Mesenteric fat pad (tissue), 1 donor: ENCODE measurements at places on chromosomes 12 and 14. TPM values are rescaled to one million over a fixed set of nuclear protein-coding genes. Genes with fewer than 3 reads are reported as not detected.

Gene SLC5A8
- not detected for total RNA-seq

Gene ATP5F1B
- total RNA-seq, result 570 TPM

Gene KDM2B
- 17.2 TPM for total RNA-seq

GRCh38 chr14:50064993-50065392 is 51.4 kb downstream of the VCPKMT start:
- DNase-seq, result no peak

DNA sequence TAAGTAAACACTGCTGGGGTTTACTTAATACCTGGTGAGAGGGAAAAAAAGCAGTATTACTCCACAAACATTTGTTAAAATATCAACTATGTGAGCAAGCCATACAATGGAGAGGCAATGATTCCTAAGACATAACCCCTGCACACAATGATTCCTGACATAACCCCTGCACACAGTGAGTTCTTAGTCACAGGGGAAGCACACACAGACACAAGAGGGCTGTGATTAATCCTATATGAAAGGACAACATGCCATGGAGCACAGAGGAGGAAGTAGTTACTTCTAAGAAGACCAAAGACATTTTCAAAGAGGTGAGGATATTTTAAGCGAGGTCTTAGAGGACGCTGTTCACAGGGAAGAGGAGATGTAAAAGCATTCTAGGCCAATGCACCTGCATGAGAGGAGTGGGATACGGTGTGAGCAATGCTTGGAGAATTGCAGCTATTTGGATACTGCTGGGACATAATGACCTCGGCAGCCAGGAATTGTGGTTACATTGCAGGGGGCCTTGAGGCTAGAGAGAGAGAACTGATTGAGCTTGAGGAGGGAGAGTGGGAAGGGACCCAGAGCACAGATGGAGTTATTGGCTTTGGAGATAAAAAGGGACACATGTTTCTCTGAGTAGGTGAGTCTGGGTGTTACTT is 211.9 kb downstream of the APAF1 start:
- DNase-seq, result no peak
